Heart right ventricle (tissue), 16 donors: ENCODE measurements at places on chromosomes 2 and 18. TPM values are rescaled to one million over a fixed set of nuclear protein-coding genes. Genes with fewer than 3 reads are reported as not detected.

GPR39 gene
- total RNA-seq = not detected

COL4A4 gene
- 4.6 TPM for total RNA-seq

SDC1 gene
- 0.31 TPM for total RNA-seq

LIMS3 gene
- 5.7 TPM for total RNA-seq

ARHGAP25 gene
- total RNA-seq = 3.8 TPM

CYTIP gene
- 1.7 TPM for total RNA-seq

OTOF gene
- not detected for total RNA-seq

BAZ2B gene
- 49.2 TPM for total RNA-seq

LRRC30 gene
- total RNA-seq = not detected

DUSP11 gene
- total RNA-seq = 10.8 TPM

CD226 gene
- 2.3 TPM for total RNA-seq

NT5DC4 gene
- not detected for total RNA-seq

HSBP1L1 gene
- 5.4 TPM for total RNA-seq

- DNase-seq = no peak
Measured at GRCh38 chr2:71680925-71681324, 227.6 kb downstream of the DYSF start.

DNA sequence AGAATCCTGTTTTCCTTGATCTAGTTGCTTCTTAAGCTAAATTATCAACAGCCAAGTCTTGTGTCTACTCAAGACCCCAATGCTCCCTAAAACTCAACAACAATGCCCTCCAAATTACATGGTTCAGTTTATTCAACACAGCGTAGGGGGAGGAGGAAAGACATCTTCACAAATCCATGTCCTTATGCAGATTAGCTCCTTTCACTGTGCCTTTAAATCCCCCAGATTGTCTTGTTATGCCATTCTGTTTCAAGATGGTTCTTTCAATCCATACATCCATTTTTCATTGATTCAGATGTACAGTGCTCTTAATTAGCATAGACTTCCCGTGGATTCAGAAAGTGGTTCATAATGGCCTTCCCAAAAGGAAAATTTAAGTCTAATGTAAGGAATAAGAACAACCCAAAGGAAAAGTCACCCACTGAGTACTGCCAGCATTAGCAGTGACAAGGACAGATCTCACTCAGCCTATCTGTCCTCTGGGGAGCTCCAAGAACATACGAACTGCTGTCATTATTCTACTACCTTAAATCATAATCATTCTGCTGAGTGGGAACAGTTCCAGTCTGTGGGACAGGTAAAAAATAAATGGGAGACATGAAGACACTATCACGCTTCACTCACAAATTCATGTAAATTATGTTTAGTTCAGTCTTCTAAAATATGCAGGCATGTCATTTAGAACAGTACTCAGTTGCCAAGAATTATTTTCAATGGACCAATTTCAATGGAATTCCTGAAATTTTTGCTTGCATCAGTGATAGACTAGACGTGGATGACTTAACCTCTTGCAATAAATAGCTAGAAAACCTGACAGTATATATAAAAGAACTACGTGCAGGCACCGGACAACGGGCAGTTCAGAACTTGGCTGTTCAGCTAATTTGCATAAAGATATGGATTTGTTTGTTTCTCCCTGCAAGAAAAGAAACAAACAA lies 58.9 kb upstream of the RNU4ATAC start:
- DNase-seq = no peak

- peak; percentile 77 for DNase-seq
Measured at GRCh38 chr2:46298522-46299353, 1.5 kb downstream of the EPAS1 start.

DNA sequence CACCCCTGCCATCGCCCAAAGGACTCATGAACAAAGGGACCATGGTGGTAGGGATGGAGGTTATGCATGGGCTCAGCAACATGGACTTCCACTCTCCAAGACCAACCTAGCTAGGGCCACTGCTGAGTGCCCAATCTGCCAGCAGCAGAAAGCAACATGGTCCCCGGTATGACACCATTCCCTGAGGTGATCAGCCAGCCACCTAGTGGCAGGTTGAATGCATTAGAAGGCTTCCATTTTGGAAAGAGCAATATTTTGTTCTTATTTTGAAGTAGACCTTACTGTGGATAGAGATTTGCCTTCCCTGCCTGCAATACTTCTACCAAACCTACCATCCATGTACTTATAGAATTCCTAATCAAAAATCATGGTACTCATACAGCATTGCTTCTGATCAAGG lies 99.8 kb downstream of the METTL4 start:
- no peak for DNase-seq

- DNase-seq = no peak
Measured at GRCh38 chr18:64202210-64202836, 53.4 kb upstream of the LINC00305 start.

DNA sequence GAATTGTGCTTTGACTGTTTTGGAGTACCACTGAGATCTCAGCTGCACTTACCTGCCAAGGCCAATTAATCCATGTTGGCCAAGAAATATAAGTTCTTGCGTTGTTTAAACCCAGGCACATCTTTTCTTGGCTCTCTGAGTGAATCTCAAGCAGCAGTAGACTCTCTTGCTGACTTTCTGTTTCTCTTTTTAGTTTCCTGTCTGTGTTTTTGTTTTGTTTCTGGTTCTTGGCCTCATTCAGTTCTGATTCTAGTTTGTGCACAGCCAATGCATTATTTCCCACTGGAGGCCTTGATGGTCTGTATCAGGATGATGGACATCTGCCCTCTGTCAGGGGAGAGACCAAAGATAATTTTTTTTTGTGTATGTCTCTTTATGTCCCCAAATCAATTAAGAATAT lies 379.4 kb downstream of the CDH2 start:
- DNase-seq = no peak

DNA sequence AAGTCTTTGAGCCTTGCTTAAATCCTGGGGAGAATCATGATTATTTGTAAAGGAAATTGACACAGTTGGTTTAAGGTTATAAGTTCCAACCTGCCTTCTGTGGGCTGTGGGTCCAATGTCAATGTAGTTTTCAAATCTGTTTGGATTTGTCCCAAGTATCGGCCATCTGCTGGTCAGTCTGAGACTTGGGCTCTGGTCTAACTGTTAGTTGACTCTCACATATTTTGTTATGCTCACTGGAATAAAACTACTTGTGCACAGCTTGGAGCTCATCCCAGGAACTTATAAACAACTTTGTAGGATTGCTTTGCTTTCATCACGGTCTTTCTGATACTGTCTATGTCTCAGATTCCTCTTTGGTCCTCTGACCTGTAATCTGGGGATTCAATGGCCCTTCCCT lies 1026.2 kb upstream of the ZEB2 start:
- DNase-seq = no peak

GRCh38 chr2:142980246-142981068 lies 103.0 kb downstream of the KYNU start:
- no peak for DNase-seq

- DNase-seq = no peak
Measured at GRCh38 chr2:60641811-60642788, 88.6 kb upstream of the BCL11A start.

DNA sequence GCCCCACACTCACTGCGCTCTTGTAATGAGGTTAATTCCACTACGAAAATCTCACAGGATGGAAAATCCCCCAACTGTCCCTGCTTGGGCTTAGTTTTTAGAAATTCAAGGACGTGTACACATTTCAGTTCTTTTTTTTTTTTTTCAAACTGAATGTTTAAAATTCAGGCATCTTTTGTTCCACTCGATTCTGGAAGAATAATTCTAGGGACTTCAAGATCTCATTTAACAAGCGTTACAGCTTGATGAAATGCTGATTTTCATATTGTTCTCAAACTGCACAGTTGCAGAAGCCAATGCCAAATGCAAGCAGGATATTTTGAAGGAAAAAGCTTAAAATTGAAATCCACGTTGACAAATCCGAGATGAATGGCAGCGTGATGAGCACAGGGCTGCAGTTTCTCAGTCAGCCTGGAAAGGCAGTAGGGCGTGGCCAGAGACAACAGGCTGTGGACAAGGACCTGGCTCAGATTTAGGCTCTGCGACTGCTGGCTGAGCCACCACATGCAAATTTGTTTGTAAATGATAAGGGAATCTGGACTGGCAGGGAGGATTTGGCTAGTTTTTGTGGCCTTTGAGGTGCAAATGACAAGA lies 128.1 kb upstream of the MYCN start:
- no peak for DNase-seq

DNA sequence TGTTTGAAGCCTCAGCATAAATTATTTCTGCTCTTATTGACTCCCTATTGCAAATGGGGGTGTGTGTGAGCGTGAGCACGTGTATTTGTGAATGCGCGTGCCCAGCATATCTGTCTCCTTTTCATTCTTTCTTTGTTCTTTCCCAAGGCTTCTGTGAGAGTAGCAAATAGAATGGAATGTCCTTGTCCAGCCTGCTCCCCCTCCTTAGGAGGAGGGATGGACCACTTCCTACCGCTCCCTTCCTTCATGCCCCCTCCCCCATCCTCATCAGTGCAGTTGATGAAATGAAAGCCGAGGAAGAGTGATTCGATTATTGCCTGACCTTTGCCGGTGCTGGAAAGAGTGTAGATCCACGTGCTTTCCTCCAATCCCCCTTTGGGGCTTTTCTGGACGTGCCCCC lies 102.0 kb downstream of the CPO start:
- DNase-seq = no peak

- no peak for DNase-seq
Measured at GRCh38 chr2:116724550-116724949, 1089.9 kb upstream of the DDX18 start.

GRCh38 chr2:98698896-98699295 lies 32.0 kb downstream of the MGAT4A start:
- DNase-seq = no peak

DNA sequence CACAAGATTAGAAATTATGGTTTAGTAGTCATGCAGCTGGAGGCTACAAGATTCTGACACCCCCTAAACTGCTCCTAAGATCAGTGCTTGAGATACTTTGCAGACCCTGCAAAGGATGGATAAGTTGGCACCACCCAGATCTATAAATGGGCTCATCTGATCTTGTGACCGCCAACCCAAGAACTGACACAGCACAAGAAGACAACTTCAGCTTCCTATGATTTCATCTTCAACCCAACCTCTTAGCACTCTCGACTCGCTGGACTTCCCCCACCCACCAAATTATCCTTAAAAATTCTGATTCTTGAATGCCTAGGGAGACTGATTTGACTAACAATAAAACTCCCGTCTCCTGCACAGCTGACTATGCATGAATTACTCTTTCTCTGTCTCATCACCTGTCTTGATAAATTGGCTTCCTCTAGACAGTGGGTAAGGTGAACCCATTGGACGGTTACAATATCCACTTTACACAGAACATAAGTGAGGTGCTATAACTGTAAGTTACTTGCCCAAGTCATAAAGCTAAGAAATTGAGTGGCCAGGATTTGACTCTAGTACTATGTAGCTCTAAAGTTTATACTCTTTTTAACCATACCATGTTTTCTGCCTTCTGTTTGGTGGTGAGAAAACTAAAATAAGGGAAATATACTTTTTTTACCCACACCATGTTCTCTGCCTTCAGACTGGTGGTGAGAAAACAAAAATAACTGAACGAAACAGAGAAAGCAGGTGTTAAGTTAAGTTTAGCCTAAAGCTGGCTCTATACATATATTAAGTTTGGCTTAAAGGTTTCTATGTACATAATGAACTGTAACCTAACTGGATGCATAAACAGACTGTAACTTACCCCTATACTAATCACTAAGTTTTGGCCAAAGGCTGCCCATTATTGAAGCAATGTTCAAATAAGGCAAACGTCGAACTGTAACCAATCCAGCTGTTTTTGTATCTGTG lies 962.3 kb upstream of the NXPH2 start:
- no peak for DNase-seq

- DNase-seq = no peak
Measured at GRCh38 chr2:232320443-232320803, 58.1 kb upstream of the ALPP start.
